Metanephros (tissue), 2 donors: ENCODE measurements at places on chromosomes 12 and 14. TPM values are rescaled to one million over a fixed set of nuclear protein-coding genes. Genes with fewer than 3 reads are reported as not detected.

The CELA1 gene
- not detected for total RNA-seq

The KRT7 gene
- total RNA-seq, result 43.1 TPM

The KLHL33 gene
- 1.5 TPM for total RNA-seq

The NRIP2 gene
- 8.4 TPM for total RNA-seq

The KRT2 gene
- total RNA-seq, result not detected

The PLA2G1B gene
- not detected for total RNA-seq

The CCDC196 gene
- not detected for total RNA-seq

The FOXG1 gene
- total RNA-seq, result 0.06 TPM

The KRT1 gene
- 2.2 TPM for total RNA-seq

The APOLD1 gene
- 24.1 TPM for total RNA-seq

The ISM2 gene
- 5.7 TPM for total RNA-seq

The MAP3K9 gene
- total RNA-seq, result 4.0 TPM

The KRT77 gene
- total RNA-seq, result not detected

The MLEC gene
- total RNA-seq, result 76.0 TPM

The CLEC4D gene
- 1.8 TPM for total RNA-seq

The SPRYD4 gene
- total RNA-seq, result 2.2 TPM

The PTPRB gene
- 40.4 TPM for total RNA-seq

The SLCO1A2 gene
- total RNA-seq, result not detected

The APOF gene
- not detected for total RNA-seq

The LRIG3 gene
- 82.7 TPM for total RNA-seq

The PRKAB1 gene
- total RNA-seq, result 72.7 TPM

The HOXC4 gene
- total RNA-seq, result 10.0 TPM

The PKP2 gene
- 19.1 TPM for total RNA-seq

The TSHR gene
- 0.29 TPM for total RNA-seq

The NOC4L gene
- total RNA-seq, result 11.2 TPM

The IL22 gene
- total RNA-seq, result not detected

The ACOT2 gene
- total RNA-seq, result 40.8 TPM

The CLEC6A gene
- 0.12 TPM for total RNA-seq

The NUMB gene
- total RNA-seq, result 57.9 TPM

The MFAP5 gene
- total RNA-seq, result 42.2 TPM

The CDH24 gene
- total RNA-seq, result 18.1 TPM

The MMP19 gene
- total RNA-seq, result 1.5 TPM

The SDR39U1 gene
- total RNA-seq, result 28.1 TPM
